ENCODE measurements at places on chromosomes 4 and X.

GRCh38 chr4:148315049-148315448, 127.2 kb downstream of the NR3C2 start:
- DNase-seq: no peak

GRCh38 chr4:182585321-182585720, 331.9 kb downstream of the DCTD start:
- no peak for DNase-seq

DNA sequence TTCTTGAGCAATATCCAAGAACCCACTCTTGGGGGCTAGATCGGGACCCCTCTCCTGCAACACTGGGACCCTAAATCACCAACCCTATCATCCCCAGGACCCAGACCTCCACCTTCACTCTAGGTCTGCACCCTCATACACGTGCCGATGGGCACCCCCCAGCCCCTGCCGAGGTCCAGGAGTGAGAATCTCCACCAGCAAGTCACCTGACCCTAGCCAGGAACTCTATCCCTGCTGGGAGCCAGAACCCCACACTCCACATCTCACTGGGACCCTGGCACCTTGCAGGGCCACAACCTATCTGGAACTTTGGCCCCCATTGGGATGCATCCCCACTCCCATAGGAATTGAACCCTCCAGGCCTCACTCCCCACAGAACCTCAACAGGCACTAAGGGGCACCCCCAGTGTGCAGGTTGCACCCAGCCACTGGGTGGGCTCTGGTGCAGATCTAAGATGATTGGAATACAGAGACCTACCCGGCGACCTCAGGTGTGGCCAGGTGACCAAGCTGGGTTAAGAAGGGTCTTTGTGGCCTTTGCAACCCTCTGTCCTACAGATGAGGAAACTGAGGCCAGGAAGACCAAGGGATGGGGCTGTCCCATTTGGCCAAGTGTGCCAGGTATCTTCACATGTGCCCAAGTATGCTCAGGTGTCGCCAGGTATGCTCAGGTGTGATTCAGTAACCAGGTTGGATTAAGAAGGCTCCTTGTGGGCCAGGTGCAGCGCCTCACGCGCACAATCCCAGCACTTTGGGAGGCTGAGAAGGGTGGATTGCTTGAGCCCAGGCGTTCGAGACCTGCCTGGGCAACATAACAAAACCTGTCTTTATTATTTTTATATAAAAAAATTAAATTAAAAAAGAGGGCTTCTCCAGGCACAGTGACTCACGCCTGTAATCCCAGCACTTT, 3.1 kb upstream of the DHRSX start:
- no peak for DNase-seq

- no peak for DNase-seq
These were observed 56.3 kb upstream of the DCTD start for GRCh38 chr4:182973511-182973911.

DNA sequence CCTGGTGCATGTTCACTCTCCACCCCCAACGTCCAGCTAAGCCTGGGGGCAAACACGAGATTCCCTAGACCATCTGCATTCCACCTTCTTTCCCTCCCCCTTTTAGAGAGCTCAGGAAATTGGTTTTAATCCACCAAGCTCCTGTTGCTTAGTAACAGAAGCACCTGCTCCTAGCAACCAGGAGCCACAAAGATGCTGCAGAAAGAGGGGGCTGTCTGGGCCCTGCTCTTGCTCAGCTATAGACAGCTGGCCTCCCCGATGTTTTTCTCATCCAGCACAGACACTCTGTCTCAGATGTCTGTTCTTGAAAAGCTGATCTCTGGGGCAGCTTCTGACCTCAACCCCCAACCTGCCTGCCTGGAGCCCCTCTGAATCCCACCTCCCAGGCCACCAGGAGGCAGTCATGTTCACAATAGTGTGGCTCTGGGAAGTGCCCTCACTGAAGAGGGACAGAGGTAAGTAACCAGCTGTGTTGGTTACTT, 71.5 kb downstream of the SLC16A2 start:
- DNase-seq: no peak

DNA sequence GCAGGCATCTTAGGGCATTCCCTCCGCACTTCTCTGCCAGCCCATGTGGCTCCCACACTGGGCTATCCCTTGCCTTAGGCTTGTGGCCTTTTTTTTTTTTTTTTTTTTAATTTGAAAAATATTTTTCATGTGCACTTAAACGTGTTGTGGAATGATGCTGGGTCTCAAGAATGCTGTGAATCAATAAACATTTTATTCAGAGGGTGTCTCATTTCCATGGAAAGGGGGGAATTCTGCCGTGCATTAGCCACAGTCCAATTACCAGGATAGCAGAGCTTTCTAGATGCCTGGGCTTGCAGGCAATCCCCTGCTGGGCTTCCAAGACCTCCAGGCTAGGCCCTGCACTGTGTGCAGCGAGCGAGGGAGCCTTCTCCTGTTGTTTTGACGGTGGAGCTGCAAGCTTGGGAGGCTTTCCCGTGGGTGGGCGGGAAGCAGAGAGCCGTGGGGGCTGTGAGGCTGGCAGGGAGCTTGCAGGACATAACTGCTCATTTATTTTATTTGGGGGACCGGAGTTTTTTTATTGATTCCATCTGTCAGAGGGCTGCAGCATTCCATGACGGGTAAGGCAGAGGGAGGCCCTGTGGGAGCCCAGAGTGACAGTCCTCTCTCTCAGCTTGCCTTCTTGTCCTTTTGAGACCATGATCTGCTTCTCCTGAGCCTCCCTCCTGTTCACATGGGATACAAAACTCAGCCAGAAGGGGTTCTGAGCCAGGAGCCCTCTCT, 2.6 kb upstream of the CPZ start:
- no peak for DNase-seq

DNA sequence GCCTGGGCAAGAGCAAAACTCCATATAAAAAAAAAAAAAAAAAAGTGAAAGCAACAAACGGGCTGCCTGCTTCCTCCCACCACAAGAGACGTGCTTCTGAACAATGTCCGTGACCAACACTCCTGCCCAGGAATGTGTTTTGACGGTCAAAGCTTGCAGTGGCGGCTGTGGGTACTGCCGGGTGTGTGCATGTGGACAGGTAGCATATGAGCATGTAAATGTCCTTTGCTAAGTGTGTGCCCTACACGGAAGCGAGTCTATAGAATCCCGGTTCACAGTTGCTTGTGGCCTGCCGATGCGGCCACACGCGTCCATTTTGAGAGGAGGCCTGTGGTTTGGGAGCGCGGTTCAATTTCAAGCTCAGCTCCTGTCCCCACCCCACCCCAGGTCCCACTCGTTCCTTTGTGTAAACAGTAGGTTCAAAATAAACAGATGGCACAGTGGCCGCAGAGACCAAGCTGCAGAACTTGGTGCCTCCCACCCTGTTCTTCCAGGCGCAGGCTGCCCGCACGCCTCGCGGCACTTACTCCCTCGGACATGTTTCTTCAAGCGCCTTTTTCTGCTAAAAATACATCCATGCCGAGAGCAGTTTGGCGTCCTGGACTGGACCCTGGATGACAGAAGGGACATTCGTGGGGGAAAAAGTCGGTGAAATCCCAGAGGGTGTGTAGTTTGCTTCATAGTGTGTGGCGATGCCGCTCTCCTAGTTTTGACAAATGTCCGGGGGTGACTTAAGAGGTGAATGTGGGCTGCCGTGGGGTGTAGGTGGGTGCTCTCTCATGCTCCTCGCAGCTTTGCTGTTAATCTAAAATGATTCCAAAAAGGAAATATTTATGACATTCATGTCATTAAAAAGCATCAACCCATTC, 11.5 kb upstream of the NKX1-1 start:
- DNase-seq: no peak

- peak; percentile 12 for DNase-seq
These were observed 19.0 kb upstream of the MAGEB2 start for GRCh38 chrX:30196322-30196721.

GRCh38 chr4:118799231-118799942, 36.5 kb downstream of the SEC24D start:
- no peak for DNase-seq

DNA sequence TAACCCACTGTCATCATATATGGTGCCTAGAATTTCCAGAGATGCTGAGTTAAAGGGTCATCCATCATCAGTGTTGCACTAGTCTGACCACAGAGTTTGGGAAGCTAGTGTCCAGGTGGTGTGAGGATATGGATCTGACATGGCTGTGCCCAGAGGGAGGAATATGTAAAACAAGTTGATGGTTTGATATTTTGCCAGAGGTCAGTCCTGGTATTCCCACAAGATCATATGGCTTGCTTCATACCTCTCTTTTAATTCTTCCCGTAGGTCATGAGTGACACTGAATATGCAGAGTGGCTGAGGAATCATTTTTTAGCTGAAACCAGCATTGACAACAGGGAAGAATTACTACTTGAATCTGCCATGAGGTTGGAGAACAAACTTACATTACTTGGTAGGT, 75.6 kb downstream of the ATP10D start:
- DNase-seq: no peak

- no peak for DNase-seq
These were observed 14.6 kb downstream of the USP11 start for GRCh38 chrX:47247206-47247998.

DNA sequence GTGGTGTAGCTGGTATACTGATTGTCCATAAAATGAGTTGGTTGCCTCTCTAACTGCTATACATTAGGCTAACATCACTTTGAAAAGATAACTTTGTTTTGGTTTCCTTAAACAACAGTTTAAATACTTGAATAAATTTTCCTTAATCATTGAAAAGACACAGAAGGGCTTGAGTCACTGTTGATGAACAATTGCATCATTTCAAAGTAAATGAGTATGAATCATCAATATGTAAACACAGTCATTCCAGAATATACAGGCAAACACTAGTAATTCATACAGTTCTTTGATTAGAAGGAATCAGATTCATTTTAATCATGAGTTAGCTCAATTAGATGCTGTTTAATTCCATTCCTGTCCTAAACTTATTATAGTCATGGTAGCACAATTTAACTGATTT, 160.6 kb downstream of the AFF2 start:
- no peak for DNase-seq

GRCh38 chr4:164890691-164891090, 13.7 kb downstream of the APELA start:
- DNase-seq: no peak

All from CMK (cell line).